HFFc6 (cell line): ENCODE measurements at places on chromosomes 13 and 19. TPM values are rescaled to one million over a fixed set of nuclear protein-coding genes. Genes with fewer than 3 reads are reported as not detected.

The LILRB4 gene
- not detected in 3 replicates for total RNA-seq

The C19orf67 gene
- not detected in 3 replicates for total RNA-seq

The GRK1 gene
- not detected in 3 replicates for total RNA-seq

The LMTK3 gene
- 0.21 to 0.97 TPM (median 0.21 TPM) in 3 replicates for total RNA-seq

The MIA gene
- not detected in 3 replicates for total RNA-seq

The ZNF563 gene
- total RNA-seq, result 1.5 to 2.1 TPM (median 2.1 TPM) in 3 replicates

The INSR gene
- total RNA-seq, result 2.1 and 6.0 TPM in 2 replicates

The CTXN1 gene
- total RNA-seq, result 6.1 to 14.0 TPM (median 10.9 TPM) in 3 replicates

The ACER1 gene
- not detected in 3 replicates for total RNA-seq

The IFNL3 gene
- not detected in 3 replicates for total RNA-seq

The PRMT1 gene
- 218 to 228 TPM (median 226 TPM) in 3 replicates for total RNA-seq

DNA sequence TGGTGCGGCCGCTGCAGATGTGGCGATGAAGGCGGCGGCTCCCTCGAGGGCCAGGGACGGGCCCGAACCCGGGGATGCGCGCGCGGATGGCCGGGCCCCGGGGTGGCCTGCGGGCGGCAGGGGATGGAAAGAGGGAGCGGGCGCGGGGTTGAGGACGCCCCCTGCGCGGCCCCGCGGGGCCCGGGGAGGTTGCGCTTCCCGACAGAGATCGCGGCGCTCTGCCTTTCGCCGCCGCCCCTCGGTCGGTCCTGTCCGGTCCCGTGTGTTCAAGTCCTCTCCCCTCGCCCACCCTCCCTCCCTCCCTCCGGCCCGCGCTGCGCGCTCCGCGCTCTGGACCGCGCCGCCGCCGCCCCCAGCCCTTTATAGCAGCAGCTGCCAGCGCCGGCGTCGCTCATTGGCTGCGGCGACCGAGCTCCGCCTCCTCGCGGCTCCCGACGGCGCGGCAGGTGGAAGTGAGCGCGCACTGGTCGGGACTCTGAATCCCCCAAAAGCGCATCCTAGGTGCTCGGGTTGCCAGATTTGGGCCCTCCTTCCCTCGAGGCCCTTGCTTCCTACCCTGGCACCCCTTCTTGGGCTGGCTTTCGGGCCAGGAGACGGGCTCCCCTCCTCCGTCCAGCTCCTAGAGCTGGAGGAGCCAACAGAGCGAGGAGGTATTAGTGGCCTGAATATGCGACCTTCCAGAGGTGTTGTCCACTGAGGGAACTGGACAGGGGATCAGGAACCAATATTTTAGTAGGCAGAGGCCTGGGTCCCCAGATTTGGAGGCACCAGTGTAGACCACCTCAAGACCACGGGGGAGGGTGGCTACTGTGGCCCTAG lies at the start of gene ELAVL3:
Gene ELAVL3, minus strand, starts transcription at position 332 of the 819 bp plus-strand sequence. CDS start 438 bp downstream, outside the sequence.
- DNase-seq, result no peak

GRCh38 chr19:38395381-38396114 lies 7.1 kb downstream of the SPRED3 start:
- DNase-seq, result no peak

DNA sequence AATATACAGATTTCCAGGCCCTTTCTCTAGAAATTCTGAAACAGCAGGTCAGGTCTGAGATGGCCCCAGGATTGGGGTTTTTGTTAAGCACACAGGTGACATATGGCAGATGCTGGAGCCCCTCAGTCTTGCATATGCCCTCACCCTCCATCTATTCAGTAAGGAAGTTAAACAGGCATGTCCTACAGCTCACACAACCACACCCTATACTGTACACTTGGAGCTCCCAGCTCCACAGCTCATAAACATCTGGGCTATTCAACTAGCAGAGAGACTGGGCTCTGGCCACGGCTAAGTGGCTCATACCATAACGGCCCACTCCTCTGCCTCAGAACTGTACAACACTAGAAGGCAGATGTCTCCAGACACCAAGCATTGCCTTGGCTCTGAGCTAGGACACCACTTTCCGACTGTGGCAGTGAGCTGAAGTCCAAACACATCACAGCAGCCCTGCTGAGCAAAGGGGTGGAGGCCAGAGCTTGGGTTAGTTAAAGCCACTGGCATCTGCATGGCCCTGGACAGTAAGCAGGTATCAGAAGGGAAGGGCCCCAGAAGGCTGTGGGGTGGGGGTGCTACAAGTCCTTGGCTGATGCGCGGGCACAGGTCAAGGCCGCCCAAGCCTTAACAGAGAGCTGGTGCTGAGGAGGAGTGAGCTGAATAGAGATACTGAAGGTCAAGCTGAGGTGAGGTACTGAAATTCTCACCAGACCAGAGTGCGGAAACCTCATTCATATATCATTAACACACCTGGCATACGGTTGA lies 79.1 kb downstream of the ABCC4 start:
- DNase-seq, result no peak

GRCh38 chr13:81957121-81957520 lies 1616.2 kb upstream of the SPRY2 start:
- no peak for DNase-seq

DNA sequence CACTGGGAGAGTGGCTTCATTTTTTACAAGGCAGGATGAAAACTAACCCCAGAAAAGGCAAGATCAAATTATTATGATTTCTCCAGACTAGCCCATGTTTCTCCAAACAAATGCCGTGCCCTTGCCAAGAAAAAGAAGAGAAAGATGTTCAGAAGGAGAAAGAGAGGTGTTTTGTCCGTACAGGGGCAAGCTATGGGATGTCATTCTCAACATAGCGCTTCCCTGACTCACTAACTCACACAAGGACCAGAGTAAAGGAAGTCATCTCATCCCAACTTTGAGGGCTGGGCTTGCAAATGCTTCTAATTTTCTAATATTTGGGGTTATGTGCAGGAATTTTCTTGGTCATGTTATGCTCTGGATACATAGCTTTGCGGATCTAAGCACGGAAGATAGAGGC lies 224.2 kb upstream of the MAB21L1 start:
- DNase-seq, result peak; percentile 79

- no peak for DNase-seq
Measured at GRCh38 chr19:7699003-7699402, 2.9 kb downstream of the FCER2 start.

GRCh38 chr13:114099918-114100445 lies 32.4 kb downstream of the RASA3 start:
- DNase-seq, result no peak

GRCh38 chr19:39546599-39546998 lies 6.6 kb upstream of the EID2 start:
- no peak for DNase-seq

GRCh38 chr19:14152713-14153112 lies 16.3 kb upstream of the ASF1B start:
- no peak for DNase-seq

DNA sequence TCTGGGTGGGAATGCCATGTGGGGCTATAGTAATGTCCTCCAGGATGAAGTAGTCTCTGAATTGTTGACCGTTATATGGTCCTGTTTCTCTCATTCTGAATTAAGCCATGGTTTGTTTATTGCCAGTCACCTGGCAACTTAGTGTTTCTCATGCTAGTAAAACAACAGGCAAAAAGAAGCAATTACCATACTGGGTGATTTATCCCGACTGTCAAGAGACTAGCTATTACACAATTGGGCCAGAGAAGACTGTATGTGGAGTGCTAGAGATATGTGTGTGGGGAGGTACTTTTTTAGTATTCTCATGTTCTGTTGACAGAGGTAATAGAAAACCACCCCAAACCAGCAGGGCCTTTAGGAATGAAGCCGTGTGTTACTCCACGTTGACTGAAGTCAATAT lies 258.2 kb downstream of the TDRD3 start:
- peak; percentile 13 for DNase-seq

DNA sequence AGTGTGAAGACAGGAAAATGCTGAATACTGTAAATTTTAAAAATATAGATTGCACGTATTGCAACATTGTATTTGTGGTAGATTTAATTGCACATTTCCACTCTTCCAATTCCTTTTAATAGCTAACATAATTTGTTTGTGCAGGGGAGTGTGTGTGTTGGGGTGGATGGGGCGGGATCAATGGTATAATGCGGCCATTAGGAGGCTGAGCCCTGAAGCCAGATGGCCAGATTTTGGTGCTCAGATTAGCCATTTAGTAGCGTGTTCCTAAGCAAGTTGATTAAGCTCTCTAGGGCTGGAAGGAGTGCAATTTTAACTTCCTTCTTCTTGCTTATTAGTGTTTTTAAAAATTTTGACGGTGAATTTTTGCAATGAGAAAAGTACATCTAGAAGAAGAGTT lies 5.8 kb downstream of the OXGR1 start:
- no peak for DNase-seq

DNA sequence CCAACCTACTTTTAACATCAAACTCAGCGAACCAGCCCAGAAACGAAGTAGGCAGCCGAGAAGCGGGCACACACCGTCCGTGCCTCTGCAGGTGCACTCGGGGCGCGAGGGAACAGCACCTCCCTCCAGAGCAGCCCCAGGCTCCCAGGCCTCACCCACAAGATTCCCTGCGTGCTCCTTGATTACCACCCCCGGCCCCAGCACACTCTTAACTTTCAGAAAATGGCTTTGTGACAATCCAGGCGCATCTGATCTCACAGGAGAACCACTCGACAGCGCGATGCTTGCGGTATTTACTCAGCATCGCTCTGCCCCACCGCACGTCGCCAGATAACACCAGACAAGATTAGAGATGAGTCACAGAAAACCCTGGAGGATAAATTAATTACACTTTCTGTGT lies 134.9 kb upstream of the SPACA7 start:
- no peak for DNase-seq

DNA sequence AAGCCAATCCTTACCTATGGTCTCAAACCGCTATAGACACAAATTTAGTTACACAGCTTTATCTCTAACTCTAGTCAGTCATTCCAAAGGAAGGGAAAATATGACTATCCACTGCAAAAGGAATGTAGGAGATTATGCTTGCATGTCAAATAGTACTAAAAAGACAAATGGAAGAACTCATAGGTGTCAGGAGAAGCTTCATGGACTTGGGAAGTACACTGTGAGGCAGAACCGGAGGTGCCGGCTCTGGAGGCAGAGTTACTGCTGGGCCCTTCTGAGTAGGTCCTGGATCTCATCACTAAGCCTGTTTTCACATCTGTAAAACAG lies 97.5 kb downstream of the FOXO1 start:
- no peak for DNase-seq

DNA sequence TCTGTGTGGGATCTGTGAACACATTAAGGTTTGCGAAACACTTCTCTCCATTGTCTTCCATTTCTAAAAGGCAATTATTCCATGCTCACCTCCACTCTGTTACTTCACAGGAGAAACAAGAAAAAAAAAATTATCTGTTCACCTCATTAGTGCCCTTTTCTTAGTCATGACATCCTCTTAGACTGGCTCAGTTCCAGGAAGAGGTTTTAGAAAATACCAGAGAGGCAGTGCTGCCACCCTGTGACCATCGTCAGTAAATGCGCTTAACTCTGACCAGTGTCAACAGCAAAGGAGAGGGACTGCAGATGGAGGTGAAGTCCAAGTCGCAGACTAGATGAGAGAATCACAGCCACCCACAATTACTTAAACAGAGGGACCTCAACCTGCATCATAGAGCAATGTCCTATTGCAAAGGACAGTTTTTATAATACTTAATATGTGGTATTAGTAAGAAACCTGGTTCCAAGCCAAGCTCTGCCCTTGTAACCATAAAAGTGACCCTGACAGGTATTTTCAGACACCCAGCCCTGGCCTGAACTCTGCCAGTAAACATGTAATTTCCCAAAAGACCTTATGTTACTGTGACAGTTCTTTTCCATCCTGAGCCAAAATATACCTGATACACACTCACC lies 19.4 kb downstream of the CEACAM21 start:
- peak; percentile 87 for DNase-seq

DNA sequence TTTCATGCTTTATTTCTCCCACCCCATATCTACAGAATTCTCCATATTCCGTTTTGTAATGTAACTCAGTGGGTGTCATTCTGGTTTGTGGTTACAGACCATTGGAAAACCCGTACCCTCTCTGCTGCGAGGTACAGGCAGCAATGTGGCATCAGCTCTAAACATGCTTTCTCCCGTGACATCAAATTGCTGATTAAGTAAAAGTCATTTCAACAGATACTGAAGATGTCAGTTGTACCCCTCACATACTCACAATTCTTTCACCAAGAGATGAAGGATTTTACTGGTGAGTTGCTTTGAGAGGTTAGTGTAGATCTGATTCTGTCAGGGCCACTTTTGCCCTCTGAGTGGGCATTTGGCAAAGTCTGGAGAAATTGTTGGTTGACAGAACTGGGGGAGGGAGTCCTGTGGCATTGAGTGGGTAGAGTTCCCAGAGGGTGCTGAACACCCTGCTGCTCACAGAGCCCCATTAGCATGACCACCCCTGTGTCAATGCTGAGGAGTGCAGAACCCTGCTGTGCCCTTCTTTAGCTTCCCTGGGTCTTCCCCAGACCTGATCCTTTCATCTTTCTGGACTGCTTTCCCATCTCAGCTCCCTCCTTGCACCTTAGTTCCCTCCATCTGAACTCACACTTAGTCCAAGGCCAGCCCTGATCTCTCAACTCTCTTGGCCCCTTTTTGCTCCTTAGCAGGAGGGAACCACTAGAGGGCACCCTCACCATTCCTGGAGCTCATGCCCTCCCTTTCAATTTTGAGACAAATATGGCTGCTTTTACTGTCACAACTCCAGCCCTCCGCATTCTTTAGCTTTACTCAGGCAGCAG lies 39.9 kb upstream of the CEACAM8 start:
- DNase-seq, result peak; percentile 33

DNA sequence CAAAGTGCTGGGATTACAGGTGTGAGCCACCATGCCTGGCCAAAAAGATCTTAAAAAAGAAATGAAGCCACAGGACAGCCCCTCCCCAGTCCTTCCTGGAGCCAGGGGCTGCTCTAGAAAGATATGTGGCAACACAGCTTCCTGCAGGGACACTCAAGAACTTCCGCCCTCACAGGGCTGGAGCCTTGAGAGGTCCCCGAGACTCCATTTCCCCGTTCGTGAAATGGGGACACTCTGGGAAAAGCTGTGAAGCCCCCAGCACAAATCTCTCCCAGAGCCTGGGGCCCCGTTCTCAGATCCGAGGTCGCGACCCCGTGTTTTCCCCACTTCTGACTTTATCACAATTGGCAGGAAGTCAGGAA lies 2.5 kb upstream of the GPX4 start:
- no peak for DNase-seq

DNA sequence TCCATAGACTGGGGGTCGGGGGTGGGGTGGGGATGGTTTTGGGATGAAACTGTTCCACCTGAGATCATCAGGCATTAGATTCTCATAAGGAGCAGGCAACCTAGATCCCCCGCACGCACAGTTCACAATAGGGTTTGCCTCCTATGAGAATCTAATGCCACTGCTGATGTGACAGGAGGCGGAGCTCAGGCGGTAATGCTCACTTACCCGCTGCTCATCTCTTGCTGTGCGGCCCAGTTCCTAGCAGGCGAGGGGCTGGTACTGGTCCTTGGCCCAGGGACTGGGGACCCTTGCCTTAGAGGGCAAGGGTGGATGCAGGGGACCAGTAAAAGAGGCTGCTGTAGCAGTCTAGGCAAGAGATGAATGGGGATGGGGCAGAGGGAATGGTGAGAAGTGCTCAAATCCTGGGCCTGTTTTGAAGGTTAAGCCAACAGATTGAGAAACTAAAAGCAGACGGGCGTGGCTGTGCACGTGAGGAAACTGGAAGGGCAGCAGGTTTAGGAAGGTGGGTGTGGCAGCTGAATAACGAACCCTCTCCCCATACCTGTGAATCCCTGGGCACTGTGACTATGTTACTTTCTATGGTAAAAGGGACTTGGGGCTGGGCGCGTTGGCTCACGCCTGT lies 1.5 kb upstream of the ERICH4 start:
- no peak for DNase-seq

- no peak for DNase-seq
Measured at GRCh38 chr19:40363069-40363468, 14.6 kb downstream of the PLD3 start.
